GM10248 (cell line): ENCODE measurements at places on chromosomes 5 and 9.

DNA sequence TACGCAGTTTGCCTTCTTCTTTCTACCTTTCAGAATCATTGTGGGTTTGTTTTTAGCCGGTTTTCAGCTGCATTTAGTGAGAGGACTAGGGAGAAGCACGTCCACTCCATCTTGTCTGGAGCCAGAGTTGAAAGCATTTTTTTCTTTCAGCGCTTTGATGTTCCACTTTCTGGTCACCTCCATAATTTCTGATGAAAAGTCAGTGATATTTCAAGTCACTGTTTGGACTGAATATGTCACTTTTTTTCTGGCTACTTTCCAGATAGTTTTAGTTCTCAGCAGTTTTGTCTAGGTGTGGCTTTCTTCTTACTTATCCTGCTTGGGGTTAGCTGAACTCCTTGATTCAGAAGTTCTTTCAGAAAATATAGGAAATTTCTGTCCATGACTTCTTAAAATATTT lies 123.9 kb upstream of the IER5L start:
- no peak for DNase-seq

DNA sequence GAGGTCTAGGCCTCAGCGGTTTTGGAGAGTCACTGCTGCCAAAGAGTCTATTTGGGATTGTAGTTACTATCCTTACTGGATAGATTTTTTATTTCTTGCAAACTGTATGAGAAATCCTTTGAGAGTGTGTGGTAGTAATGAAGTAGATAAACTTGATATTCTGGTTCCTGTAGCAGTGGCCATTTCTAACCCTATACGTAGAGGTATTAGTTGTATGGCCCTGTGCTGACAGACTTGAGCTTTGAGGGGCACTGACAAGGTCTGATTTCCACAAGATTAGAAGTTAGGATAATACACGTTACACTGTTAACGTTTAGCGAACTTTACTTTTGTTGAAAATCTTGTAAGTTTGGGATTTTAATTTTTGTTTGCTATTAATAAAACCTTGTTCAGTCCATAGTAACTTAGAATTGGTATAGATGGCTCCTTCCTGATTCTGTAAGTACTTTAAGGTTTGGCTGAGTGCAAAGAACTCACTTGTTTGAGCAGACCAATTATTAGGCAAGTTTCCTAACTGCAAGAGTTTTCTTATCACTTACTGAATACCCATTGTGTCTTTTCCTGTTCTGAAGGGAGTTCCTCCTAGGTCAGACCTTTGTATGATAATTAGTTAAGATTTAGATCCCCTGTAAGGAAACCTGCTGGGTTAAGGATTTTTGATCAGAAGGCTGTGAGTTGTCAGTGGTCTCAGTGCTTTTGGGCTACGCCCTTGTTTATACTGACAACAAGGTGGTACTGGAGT lies 31.4 kb downstream of the GCNT1 start:
- no peak for DNase-seq

DNA sequence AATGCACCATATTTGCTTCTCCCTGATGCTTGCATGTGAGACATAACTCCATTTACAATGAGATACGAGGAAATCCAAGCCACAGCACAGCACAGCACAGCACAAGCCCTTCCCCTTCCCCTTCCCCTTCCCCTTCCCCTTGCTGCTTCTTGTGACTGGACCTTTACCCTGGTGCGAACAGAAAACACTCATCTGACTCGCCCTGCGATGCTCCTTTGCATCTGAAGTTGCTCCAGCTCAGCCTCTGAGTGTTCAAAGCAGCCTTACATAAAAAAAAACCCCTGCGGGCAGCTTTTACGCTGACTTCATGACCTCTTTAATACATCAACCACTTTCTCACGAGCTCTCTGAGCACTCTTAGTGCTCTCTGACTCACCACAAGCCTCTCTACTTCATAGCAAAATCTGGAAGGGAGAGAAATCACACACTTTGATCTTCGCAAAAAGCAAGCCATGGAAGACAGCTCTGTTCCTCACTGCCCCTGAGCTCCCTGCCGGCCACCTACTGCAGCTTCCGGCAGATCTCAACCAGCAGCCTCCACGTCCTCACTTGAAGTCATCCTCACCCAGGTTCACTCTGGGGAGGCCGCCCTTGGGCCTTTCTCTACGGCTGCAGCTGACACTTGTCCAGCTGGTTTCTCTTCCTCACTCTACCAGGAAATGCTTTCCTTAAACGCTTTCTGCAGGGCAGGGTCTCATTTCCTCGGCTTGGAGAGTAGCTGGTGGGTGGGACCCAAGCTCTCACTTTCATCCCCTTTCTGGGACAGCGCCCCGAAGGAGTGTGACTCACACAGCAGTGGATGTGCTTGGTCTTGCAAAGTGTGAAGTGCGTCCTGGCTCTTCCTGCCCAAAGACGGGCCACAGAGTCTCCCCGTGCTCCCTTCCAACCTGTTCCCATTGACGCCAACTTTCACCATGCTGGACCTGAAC lies 5.3 kb downstream of the SLC34A1 start:
- DNase-seq, result peak; percentile 74

DNA sequence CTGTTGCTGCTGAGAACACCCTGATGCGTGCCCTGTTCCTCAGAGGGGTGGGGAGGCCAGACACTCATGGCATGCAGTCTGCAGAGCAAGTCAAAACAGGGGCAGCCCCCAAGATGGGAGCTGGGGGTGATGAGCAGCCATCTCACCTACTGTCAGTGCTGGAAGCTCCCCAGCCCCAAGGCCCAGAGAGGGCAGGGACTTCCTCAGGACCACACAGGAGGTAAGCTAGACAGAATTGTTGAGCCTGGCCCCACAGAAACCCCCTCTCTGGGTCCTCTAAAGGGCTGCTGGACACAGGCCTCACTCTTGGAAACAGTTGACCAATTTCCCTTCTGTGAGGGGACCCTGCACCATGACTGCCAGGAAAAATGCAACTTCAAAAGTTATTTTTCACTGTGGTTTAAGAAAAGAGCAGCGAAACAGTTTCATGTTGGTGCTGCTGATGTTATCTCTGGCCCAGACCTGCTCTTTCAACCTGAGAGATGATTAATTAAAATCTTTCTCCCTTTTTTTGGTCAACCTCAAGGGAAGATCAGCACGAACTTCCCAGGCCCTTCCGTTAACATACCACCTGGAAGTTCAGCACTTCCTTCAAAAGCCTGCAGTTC lies 9.6 kb downstream of the CSF2 start:
- DNase-seq, result no peak

- DNase-seq, result no peak
Measured at GRCh38 chr5:125609011-125609410, 814.2 kb upstream of the GRAMD2B start.
